ENCODE measurements at places on chromosomes 3 and 15. TPM values are rescaled to one million over a fixed set of nuclear protein-coding genes. Genes with fewer than 3 reads are reported as not detected.

The P2RY12 gene
- not detected for total RNA-seq

The NLGN1 gene
- total RNA-seq = not detected

The XCR1 gene
- total RNA-seq = not detected

The IGDCC3 gene
- not detected for total RNA-seq

The LRRC31 gene
- not detected for total RNA-seq

The CFAP100 gene
- not detected for total RNA-seq

The SPATA12 gene
- not detected for total RNA-seq

The RASGRP1 gene
- 101 TPM for total RNA-seq

The FAM81A gene
- not detected for total RNA-seq

The CPN2 gene
- not detected for total RNA-seq

The CP gene
- not detected for total RNA-seq

The PRSS50 gene
- total RNA-seq = not detected

The FMN1 gene
- 0.02 TPM for total RNA-seq

The MAP6D1 gene
- 1.2 TPM for total RNA-seq

Measured in naive thymus-derived CD4-positive, alpha-beta T cell (primary cell).